ENCODE measurements at places on chromosomes 7 and 10.
A peak's percentile ranks its signal among the peaks of the same experiment; 100 is the strongest.

GRCh38 chr10:19491166-19491565, 325.1 kb upstream of the PLXDC2 start:
- no peak for DNase-seq

- no peak for DNase-seq
These were observed 3.1 kb downstream of the SH3PXD2A start for GRCh38 chr10:103852189-103852711.

- no peak for DNase-seq
These were observed 26.0 kb upstream of the MCU start for GRCh38 chr10:72665925-72666324.

DNA sequence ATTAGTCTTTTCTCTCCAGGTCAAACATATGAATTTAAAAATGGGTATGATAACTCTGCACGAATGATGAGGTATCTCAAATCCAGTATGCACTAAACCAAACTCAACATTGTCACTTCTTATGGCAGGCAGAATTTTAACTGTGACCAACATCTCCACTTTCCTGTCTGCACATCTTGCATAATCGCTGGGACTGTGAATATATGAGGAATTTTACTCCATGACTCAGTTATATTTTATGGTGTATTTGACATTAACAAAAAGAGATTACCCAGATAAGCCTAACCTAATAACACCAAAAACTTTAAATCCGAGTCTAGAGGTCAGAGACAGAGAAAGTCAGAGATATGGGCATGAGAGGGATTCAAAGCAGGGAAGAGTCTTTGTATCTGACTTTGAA, 454.5 kb upstream of the SEMA3D start:
- DNase-seq = no peak

DNA sequence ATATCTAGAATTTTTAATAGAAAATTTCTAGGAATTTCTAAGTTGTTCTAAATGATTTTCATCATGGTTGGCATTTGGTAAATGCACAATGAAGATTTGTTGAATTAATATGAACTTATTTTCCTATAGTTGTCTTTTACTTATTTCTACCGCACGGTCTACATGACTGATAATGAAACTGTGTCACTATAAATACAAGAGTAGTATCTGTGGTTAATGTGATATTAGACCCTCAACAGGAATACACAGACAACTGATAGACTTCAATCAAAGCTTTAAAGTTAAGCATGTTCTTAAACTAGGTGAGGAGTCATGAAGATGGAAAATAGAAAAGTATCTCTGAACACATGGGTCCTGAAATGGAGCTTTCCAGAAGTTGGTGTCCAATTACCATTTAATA, 297.9 kb upstream of the ETV1 start:
- no peak for DNase-seq

- DNase-seq = no peak
These were observed 122.8 kb upstream of the RHOBTB1 start for GRCh38 chr10:61066661-61067344.

- DNase-seq = no peak
These were observed 371.9 kb downstream of the BMPER start for GRCh38 chr7:34277016-34277802.

DNA sequence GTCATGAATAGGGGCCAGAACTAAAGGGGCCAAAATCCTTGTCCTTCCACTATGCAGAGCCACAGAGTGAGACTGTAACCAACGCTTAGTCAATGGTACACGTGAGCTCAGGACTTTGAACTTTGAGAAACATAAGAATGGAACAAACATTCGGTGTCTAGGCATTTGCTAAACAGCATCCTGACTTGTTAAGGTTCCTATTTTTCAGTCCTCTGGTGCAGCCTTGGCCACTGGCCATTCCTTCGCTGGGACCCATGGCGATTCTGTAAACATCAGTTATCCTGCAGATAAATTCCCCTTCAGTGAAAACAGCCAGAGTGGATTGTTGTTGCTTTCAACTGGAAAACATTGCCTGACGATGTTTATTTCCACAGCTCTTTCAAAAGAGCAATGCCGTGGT, 266.8 kb downstream of the SORCS1 start:
- no peak for DNase-seq

GRCh38 chr7:11831736-11832495, at the start of gene THSD7A:
Gene THSD7A, minus strand, starts transcription at chr7:11832198. Its CDS starts 252 bp downstream, at chr7:11831946.
- DNase-seq = peak; percentile 87

- no peak for DNase-seq
These were observed 365.9 kb downstream of the CRPPA start for GRCh38 chr7:16055263-16055976.

GRCh38 chr7:46847126-46847525, 734.8 kb downstream of the TNS3 start:
- no peak for DNase-seq

GRCh38 chr7:134174795-134175261, 47.7 kb downstream of the LRGUK start:
- no peak for DNase-seq

DNA sequence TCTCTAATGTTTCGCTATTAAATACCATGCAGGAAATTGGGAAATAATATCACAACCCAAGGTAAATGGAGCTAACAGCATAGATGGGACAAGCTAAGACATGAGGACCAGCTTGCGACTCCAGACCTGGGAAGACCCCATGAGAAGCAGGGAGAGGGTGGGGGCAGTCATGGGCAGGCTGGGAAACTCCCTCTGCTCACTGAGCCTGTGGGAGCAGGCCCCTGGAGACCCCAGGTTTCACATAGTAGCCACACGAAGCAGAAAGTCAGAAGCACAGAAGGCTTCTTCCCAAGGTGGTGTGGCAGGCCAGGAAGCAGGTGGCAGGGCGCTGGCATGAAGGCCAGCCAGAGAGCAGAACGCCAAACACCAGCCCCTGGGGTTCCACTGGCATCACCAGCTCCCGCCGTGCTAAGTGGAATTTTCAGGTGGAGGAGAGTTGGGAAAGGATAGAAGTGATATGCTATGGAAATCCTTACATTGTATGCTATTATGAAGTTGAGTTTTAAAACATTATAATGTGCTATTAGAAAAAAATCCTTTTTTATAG, 99.9 kb upstream of the RNF32 start:
- DNase-seq = no peak

DNA sequence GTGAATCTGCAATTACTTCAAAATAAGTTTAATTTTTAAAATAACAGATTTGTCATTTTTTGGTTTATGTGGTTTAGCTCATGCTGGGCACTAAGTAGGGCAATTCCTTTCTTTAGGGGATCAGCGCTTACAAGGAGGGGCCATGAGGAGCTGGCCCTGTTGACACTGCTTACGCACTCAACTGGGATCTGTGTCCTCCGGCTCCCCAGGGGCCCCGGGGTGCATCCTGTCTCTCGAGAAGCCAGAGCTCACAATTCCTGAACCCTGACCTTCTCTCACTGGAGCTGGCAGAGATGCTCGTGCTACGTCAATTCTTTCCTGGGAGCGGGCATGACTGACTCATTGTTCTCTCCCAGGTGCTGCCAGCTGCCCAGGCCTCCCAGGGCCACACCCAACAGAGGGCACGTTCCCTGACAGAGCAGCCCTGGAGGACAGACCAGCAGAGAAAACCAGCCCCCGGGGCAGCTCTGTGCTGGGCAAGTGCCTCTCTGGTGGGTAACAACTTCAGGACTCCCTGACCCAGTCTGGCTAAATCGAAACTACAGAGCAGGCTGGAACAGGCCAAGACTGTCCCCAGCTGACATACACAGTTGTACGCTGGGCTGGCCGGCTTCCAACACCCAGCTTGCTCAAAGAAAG, 36.8 kb downstream of the CTBP2 start:
- peak; percentile 78 for DNase-seq

GRCh38 chr10:70749756-70750155, 35.4 kb downstream of the TBATA start:
- DNase-seq = no peak

GRCh38 chr7:24255139-24255538, 28.9 kb upstream of the NPY start:
- DNase-seq = no peak

DNA sequence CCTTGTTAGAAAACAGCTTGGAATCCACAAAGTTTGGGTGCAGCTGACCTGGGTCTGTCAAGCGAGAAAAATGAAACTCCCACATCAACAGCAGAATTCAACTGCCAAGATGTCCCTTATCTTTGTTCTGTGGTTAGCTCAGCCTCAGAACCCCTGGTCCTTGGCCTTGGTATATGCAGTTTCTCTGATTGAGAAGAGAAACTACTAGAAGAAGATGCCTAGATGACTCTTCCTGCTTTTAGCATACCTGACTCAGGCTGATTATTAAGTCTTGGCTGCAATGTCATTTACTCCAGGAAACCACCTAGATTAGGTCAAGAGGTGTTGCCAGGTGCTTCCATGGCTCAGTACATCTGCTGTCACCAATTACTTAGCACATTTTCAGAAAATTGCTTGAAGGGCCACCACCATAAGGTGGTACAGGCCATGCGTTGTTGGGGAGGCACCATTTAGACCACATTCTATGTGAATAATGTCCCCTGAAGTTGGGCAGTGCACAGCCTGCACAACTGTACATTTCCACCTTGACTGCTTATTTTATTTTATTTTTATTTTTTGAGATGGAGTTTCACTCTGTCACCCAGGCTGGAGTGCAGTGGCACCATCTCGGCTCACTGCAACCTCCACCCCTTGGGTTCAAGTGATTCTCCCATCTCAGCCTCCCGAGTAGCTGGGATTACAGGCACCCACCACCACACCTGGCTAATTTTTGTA, 59.4 kb upstream of the ZNF438 start:
- DNase-seq = no peak

DNA sequence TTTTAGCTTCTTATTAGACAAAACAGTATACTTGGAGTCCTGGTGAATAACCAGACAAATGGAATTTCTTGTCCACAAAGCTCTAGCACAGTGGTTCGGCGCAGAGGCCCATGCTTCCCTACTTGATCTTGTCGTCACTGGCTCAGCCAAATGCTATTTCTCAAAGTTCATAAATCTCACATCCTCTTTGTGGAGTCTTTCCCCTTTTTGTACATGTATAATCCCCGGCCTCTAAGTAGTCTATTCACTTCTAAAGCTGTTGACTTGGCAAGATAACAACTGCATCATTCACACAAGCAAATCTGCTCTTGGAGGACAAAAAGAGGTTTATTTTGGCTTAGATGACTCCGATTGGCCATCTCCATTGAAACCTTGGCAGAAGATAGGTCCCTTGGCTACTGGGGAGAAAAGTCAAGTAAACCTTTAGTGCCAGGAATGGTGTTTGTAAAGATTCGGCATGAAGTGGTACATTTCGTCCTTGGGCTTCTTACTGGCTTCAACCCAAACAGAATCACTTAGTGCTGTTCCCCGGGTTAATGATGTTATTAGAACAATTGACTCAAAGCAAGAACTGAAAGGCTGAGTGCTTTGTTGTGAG, 5.1 kb upstream of the AKR1E2 start:
- DNase-seq = no peak

- no peak for DNase-seq
These were observed 40.4 kb downstream of the CALML3 start for GRCh38 chr10:5565205-5565545.

DNA sequence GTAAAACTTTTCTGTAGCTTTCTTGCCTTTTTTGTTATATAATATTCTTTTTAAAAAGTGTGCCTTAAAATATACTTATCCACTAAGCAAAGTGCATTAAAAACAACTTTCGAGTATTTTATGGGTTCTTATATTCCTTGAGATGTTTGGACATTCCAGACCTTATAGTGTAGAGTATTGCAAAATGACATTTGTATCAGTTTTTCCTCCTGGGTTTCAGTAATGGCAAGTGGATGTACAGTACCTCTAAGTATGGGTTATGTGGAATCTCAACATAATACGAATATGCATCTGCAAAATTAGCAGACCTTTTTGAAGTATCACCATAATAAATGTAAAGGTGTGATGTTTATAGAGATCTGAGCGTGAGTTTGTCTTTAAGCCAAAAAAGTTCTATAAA, 2.7 kb downstream of the CDK13 start:
- no peak for DNase-seq

DNA sequence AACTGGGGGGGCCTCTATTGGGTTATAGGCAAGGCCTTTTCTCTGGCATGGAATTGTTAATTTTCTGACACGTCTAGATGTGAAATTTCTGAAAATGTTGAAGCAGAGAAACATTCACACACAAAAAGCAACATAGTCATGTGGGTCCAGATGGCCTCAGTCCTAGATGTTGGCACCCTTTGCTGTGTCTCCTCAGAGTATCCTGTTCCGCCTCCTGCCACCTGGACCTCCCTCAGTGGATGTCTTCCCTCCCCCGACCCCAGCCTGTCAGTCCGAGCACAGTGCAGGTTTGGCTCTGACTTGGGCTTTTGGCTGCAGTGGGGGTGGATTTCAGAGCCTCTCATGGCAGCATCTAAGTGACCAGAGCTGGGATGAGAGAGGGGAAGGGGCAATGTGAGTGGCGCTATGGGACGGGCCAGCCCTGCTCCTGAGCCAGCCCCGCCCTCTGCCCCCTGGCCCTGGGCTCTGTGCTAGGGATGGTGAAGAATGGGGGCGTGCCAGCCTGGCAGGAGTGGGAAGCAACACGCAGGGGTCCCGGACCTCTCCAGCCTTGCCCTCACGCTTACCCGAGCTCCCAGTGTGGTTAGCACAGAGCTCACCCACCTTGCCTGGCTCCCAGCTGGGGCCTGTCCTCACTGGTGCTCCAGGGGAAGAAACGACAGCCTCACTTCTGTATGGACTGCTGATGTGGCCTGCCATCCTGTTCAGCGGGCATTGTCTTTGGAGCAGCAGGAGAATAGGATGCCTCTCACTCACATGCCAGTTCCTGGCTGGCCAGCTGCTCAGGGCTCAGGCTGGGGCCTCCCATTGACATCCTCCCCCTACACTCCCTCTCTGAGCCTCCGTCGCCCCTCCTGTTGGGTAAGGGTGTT, 6.2 kb downstream of the ATP6V0E2 start:
- no peak for DNase-seq

DNA sequence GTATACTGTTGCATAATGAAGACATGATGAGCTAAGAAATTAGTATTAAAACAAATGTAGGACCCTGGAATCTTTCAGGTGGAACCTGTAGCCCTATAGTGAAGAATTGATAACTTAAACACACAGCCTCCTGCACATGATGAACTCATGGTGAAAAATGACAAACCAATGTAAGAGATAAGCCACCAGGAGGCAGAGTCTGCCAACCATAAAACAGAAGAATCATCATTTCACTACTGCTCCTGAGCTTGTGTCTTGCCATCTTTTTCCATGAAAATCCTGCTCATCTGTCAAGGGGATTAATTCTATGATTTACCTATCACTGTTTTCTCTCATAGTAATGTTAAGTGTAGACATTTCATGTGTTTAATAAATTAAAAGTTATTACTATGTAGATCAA, 363.9 kb downstream of the MALRD1 start:
- DNase-seq = peak; percentile 11

GRCh38 chr10:70729763-70730357, 55.3 kb downstream of the TBATA start:
- DNase-seq = no peak

Data from NCI-H526 (cell line).